Activated T-helper 1 cell treated with anti-CD3 and anti-CD28 coated beads, Interleukin-12 subunit alpha, Interleukin-12 subunit beta, Interleukin-2, Interleukin-4 antibody, amounts not matched to agents 30 ng/mL and 10 ng/mL and 1 ng/mL, durations not matched to agents 14 hours and 24 hours and 36 hours (primary cell): ENCODE measurements at places on chromosomes 6 and 20. TPM values are rescaled to one million over a fixed set of nuclear protein-coding genes. Genes with fewer than 3 reads are reported as not detected.

GRCh38 chr6:29793036-29793356 is 34.6 kb upstream of the HLA-G start:
- no peak for DNase-seq

GRCh38 chr20:10537850-10538480 is 102.9 kb downstream of the SLX4IP start:
- DNase-seq: no peak

GRCh38 chr20:46117704-46118467 is at the start of gene CD40:
TSS of gene CD40 (plus strand) at chr20:46118314. CDS start at chr20:46118344, 30 bp downstream.
- peak; percentile 60 for DNase-seq

DNA sequence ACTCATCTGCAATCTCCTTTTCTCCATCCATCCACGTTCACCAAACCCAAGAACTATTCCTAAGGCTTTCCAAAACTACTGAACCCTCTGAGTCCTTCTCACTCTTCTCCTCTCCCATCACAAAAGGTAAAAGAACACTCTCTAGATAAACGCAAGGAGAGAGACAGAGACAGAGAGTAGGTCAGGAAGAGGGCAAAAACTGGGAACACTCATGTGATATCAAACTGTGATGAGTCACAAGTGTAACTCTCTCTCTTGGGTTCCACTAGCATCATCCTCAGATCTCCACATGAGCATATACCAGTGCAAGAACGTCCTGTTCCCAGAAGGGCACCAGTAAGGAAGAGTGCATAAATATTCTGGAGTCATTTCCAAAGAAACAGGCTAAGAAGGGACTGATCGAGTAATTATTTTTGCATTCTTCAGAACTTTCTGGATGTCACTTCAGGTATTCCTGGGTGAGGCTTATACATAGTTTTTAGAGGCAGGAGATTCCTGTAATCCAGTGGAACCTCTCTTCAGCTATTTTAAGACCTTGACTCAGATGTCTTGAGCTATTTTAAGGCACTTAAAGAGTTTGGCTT is 47.3 kb upstream of the STXBP5 start:
- DNase-seq: no peak

DNA sequence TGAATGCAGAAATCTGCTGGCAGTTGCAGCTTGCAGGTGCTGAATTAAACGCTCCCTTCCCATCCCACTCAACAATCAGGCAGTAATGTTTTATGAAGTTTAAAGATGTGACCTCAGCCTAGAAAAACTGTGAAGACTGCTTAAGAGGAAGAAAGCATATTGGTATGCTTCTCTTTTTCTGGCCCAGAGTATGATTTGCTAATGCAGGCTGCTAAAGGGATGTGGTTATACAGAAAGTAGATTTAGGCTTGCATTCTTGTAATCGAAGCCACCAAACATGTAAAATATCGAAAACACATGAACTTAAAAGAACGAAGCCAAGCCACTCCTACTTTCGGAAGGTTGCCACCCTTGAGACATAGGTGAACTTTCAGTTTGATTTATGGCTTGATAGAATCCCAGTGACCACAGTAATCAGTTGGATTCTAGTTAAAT is 40.7 kb downstream of the MAP3K5 start:
- peak; percentile 45 for DNase-seq

DNA sequence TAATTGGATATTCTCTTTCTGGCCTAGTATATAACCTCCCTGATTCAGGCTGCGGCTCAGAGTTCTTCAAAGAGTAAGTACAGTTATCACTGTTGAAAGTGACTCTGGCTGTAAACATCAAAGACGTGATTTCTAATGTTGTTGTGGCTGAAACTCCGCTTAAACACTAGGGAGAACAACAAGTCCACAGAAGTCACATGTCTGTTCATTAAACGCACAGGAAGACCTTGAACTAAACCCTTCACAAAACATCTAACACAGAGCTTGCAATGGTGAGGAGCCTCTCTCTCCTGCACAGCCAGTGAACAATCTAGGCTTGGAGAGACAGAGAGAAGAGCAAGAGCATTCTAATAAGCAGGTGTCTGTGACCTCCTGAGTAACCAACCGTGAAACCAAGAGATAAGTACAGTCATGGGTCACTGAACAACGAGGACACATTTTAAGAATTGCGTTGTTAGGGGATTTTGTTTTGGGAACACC is 249.3 kb downstream of the PRKN start:
- no peak for DNase-seq

DNA sequence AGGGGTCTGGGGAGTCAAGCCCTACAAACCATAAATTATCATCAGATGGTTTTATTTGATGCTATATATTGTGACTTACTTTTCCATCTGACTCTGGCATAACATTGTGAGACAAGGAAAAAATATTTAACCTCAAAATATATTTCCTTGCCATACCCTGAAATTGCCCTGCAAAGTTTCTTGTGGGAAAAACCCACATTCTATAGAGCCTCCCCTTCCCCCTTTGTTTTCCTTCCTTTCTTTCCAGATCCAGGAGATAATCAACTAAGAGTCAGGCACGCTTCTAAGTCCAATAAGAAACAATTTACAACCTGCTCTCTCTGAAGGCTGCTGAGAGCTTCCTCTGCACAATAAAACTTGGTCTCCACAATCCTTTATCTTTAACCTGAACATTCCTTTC is 17.5 kb upstream of the HINT3 start:
- DNase-seq: no peak

The HCK gene
- total RNA-seq: 0.22 and 0.23 TPM in 2 replicates

The ENPP4 gene
- total RNA-seq: 5.9 and 6.1 TPM in 2 replicates

The SLPI gene
- total RNA-seq: not detected in 2 replicates
